Tracheal epithelial cell (primary cell): ENCODE measurements at places on chromosomes 2 and 18. TPM values are rescaled to one million over a fixed set of nuclear protein-coding genes. Genes with fewer than 3 reads are reported as not detected.

Gene CTDSP1
- total RNA-seq, result 40.3 and 52.3 TPM in 2 replicates

Gene BMP10
- total RNA-seq, result not detected in 2 replicates

Gene TXNDC2
- not detected in 2 replicates for total RNA-seq

Gene SIX3
- total RNA-seq, result not detected in 2 replicates

Gene MAP3K19
- under 0.01 TPM in 1 of 2 replicates, not detected in the other for total RNA-seq

Gene C1QL2
- not detected in 2 replicates for total RNA-seq

Gene IL1RN
- 70.3 and 167 TPM in 2 replicates for total RNA-seq

Gene CLEC4F
- not detected in 2 replicates for total RNA-seq

Gene NEURL3
- total RNA-seq, result 6.3 TPM in 1 of 2 replicates, not detected in the other

Gene POTEC
- total RNA-seq, result not detected in 2 replicates

Gene CD28
- not detected in 2 replicates for total RNA-seq

Gene CRYGD
- not detected in 2 replicates for total RNA-seq

Gene CSRNP3
- total RNA-seq, result 0.43 and 0.48 TPM in 2 replicates

Gene PTPRN
- total RNA-seq, result 0.21 and 2.2 TPM in 2 replicates

Gene MAL
- total RNA-seq, result 1.3 and 55.9 TPM in 2 replicates

Gene ANO7
- total RNA-seq, result 0.24 TPM in 1 of 2 replicates, not detected in the other

Gene ACMSD
- total RNA-seq, result 1.7 TPM in 1 of 2 replicates, not detected in the other

Gene LOXHD1
- total RNA-seq, result not detected in 2 replicates

Gene GALNT5
- 27.0 and 30.7 TPM in 2 replicates for total RNA-seq

Gene CELF4
- total RNA-seq, result not detected in 2 replicates

Gene UPP2
- total RNA-seq, result not detected in 2 replicates
